ENCODE measurements at places on chromosomes 5 and 9.

DNA sequence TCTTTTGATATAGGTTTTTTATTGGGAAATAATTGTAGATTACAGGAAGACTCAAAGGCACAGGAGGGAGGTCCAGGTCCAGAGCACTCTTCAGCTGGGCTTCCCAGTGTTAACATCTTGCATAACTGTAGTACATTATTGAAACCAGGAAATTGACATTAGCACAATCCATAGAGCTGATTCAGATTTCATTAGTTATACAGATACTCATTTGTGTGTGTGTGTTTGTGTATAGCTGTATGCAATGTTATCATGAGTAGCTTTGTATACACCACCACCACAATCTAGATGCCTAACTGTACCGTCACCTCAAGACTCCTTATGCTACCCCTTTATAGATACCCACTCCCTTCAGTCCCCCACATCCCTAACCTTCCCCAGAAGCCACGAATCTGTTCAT, 47.9 kb downstream of the SLC36A1 start:
- DNase-seq = no peak

GRCh38 chr9:14415947-14416346, 102.0 kb upstream of the NFIB start:
- no peak for DNase-seq

DNA sequence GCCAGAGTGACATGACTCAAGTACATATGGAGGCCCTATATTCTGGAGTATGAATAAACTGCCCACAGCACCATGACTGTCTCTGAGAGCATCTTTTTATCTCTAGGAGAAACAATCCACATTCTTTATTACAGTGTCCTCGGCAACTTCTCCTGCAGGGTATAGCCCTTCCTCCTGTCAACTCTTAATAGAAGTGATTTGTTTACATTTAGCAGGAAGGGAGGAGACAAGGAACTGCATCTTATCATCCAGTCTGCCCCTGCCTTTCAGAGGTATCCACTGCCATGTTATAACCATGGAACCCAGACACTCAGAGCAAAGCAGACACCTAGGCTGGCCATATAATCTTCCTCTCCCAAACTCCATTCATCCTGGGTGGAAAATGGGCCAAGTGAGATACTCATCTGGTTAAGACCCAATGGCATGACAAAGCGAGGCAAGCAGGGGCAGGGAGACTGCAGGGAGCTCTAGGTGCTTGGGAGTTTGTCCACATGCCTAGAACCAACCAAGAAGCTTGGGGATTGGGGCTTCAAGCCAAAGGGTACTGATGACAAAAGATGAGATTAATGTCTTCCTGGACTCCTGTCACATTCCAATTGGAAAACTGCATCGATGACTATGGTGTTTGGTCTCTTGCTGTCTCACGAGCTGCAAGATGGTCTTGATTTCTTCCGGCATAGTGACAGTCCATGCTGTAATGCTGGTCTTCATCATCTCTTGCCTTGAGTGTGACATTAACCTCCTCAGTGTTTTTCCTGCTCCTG, 620.5 kb upstream of the KLF4 start:
- DNase-seq = no peak

DNA sequence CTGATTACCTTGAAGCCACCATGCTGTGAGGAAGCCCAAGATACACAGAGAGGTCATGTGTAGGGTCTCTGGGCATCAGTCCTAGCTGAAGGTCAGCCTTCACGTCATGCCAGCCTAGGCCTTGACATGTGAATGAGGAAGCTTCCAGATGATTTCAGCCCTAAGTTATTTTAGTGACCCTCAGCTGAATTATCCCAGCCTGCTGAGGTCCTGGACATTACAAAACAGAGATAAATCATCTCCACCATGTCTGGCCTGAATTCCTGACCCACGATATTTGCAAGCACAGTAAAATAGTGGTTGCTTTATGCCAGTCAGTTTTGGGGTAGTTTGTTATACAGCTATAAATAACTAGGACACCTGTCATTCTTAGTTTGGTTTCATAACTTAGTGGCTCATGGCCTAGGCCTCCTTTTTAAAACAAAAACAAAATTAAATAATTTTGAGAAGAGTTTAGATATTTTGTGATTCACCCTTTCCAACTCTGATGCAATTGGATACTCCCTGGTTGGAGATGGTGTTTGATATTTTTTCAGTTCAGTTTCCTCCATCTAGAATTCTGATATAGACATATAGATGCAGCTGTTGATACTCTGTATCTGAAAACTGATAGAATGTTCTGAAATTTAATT, 571.3 kb upstream of the CLINT1 start:
- no peak for DNase-seq

GRCh38 chr5:36392818-36393217, 91.1 kb upstream of the RANBP3L start:
- DNase-seq = no peak

GRCh38 chr9:92147030-92147851, 32.0 kb upstream of the SPTLC1 start:
- DNase-seq = no peak

DNA sequence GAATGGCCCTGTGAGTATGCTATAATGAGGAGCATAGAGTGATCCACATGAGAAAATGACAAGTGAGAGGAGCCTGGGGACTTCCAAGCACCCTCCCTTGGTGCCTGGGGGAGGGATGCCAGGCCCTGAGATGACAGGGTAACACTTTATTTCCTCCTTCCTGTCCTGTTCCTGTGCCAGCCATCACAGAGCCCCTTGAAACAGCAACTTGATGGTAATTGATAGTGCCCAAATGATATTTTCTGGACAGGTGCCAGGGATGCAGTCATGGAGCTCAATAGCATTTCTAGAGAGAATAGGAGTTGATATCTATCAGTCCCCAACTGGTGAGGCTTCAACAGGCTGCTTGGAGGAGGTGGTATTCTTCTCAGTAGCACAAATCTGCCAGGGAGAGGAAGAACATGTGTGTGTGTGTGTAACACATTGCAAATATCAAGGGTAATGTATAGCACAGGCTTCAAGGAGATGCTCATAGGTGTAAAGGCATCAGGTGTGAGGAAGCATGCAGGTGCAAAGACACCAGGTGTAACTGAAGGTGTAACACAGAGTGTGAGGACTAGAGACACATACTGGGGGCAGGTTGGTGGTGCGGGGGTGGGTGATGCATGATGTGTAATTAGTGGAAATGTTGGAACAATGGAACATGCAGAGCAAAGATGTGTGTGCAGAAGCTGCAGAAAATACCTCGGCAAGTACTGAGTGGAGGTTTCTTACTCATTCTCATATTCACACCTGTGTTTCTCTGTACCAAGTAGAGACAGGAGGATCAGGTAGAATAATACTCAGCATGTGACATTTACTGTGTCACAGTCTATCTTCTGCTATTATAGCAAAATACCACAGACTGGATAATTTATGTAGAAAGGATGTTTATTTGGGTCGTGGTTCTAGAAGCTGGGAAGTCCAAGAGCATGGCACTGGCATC, 18.1 kb upstream of the WWC1 start:
- DNase-seq = no peak

DNA sequence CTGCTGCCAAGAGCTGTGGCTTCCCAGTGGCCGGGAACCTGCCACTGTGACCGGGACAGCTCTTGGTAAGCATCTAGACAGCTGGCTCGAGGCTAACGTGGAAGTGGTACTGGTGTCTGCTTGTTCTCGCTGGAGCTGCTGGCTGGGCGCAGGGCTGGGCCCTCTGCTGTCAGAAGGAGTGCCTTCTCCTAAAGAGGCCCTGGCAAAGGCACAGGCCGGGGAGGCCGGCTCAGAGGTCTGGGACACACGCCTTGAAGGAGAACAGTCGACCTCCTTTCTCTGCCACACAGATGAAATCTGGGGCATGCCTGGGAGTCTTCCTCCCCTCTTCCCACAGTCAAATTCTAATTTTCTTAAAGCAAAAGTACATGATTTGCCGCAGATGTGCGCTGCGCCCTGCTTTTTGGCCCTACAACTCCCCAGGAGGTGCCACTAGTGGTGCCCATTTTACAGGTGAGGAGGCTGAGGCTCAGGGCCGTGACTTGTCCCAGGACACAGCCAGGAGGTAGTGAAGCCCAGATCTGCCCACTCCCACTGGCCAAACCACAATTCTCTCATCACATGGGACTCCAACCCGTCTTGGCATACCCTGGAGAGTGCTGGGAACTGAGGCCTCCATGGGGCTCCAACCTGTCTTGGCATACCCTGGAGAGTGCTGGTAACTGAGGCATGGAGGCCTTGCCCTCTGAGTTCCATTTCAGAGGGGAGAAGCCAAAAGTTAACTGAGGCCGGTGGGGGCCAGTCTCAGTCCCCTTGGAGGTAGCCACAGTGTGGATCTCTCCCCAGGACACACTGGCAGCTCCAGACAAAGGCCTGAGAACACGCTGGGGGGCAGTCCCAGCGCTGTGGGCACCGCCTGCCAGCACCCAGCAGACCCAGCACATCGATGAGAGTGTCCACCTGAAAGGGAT, 12.0 kb upstream of the RXRA start:
- no peak for DNase-seq

- DNase-seq = no peak
Observed at GRCh38 chr5:55603922-55604321, 69.2 kb upstream of the PLPP1 start.

GRCh38 chr5:180487556-180487955, 6.6 kb upstream of the CNOT6 start:
- no peak for DNase-seq

DNA sequence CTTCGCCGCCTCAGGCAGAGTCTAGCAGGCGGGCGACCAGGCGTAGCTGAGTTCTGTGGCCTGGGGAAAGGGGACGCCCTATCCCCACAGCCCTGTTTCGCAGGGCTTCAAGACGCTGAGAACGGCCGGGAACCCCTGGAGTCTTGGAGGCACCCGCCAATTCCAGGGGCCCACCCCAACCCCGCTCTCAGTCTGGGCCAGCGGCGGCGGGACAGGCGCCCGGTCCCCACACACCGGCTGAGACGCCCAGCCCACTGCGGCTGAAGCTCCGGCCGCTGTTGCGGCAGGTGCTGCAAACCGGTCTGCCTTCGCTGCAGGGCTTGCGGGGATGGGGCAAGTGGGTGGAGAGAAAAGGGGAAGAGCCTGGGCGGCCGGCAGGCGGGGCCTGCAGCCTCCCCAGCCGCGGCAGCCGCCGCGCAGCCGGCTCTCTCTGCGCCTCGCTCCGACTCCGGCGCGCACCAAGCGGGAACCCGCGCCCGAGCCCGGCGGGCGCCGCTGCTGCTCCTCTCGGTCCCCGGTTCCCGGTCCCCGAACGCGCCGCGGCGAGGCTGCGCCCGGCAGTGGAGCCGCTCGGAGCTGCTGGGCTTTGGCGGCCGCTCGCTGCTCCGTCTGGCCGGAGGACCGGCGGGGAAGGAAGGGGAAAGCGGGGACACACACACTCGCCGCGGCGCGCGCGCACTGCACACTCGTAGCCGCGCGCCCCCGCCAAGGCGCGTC, at the start of gene PIP5K1B:
TSS of gene PIP5K1B (plus strand) at position 427 of the 717 bp plus-strand sequence. CDS start 117,375 bp downstream, outside the sequence.
- DNase-seq = no peak

GRCh38 chr5:171299851-171300250, 9.2 kb upstream of the TLX3 start:
- no peak for DNase-seq

Data from NCI-H187 (cell line).